ENCODE measurements at places on chromosomes 6 and 20.

GRCh38 chr20:44437497-44437896 is 38.2 kb upstream of the TTPAL start:
- no peak for DNase-seq

DNA sequence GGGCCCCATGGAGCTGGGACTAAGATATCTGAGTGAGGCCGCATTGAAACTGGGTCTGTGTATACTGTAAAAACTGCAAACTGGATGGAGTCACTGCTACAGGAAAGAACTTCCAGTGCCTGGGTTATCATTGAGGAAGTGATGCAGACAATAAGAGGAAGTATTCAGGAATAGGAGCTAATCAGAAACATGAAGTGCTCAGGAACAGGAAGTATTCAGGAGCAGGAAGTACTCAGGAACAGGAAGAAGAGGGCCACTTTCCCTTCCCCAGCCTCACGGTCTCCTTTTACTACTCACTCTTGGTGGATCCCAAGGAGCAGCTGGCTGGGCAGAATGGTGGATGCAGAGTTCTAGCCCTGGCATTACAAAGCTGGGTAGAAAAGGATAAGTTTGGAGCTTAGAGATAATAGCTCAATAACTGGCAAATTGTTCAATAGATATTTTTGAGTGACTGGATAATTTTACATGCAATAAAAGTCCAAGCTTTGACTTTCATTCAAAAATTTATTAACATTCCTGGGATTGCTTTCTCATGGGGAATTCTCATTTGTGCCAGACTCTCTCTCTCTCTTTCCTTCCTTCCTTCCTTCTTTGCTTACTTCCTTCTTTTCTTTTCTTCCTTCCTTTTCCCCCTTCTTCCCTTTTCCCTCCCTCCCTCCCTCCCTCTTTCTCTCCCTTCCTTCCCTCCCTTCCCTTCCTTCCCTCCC is 82.2 kb upstream of the PAX1 start:
- no peak for DNase-seq

- DNase-seq: no peak
These were observed 31.7 kb downstream of the STX7 start for GRCh38 chr6:132481189-132481588.

DNA sequence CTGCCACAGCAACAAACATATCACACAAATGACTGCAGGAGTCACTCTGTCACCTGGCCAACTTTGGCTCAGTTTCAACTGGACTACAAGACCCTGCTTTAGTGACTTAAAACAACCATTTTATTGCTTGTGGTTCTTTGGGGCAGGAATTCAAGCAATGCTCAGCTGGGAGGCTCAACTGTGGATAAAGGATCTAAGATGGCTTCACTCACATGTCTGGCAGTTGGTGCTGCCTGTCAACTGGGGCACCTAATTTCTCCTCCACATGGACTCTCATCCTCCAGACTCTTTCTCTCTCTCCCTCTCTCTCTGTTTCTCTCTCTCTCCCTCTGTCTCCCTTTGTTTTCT is 2.8 kb upstream of the EPB41L2 start:
- no peak for DNase-seq

DNA sequence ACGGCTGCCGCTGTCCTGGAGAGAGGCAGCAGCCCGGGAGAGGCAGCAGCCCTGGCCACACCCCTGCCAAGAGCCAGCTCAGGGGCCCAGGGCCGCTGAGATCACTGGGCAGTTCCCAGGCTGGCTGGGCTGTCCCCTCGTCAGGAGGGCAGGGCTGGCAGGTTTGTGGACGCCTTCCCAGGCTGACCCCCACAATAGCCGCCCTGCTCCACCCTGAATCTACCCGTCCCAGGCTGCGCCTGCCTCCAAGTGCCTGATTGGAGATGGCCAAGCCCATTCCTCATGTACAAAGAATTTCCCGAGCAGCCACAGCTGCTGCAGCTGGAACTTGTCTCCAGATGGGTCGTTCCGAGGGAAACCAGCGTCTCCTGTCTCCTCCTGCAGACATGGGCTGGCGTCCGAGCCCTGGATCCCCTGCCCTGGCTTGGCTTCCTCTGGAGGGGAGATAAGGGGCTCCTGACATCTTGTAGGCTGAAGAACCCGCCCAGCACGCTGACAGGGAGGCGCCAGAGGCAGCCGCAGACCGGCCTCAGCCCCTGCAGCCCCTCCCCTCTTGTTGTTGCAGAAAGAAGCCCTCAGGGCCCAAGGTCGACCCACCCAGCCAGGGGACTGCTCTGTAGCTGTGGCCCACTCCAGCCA is 9.4 kb upstream of the GATA5 start:
- DNase-seq: no peak
